ENCODE measurements at places on chromosomes 2 and 18.

DNA sequence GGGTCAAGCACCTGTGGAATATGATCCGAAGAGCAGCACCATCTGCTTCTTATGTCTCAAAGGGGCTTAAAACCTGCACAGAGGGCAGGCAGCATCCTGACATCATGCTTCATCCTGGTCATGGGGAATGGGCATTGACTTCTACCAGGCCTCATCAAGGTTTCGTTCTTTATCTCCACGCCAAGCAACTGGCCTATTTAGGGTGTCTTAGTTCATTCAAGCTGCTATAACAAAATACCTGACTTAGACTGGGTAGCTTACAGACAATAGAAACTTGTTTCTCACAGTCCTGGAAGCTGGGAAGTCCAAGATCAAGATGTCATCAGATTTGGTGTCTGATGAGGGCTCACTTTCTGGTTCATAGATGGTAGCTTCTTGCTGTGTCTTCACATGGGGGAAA is 69.4 kb downstream of the MYO3B start:
- no peak for DNase-seq

GRCh38 chr2:28751956-28752630 is 463 bp downstream of the PPP1CB start:
- DNase-seq = no peak

- DNase-seq = no peak
These were observed 214.8 kb downstream of the IKZF2 start for GRCh38 chr2:212936572-212936971.

DNA sequence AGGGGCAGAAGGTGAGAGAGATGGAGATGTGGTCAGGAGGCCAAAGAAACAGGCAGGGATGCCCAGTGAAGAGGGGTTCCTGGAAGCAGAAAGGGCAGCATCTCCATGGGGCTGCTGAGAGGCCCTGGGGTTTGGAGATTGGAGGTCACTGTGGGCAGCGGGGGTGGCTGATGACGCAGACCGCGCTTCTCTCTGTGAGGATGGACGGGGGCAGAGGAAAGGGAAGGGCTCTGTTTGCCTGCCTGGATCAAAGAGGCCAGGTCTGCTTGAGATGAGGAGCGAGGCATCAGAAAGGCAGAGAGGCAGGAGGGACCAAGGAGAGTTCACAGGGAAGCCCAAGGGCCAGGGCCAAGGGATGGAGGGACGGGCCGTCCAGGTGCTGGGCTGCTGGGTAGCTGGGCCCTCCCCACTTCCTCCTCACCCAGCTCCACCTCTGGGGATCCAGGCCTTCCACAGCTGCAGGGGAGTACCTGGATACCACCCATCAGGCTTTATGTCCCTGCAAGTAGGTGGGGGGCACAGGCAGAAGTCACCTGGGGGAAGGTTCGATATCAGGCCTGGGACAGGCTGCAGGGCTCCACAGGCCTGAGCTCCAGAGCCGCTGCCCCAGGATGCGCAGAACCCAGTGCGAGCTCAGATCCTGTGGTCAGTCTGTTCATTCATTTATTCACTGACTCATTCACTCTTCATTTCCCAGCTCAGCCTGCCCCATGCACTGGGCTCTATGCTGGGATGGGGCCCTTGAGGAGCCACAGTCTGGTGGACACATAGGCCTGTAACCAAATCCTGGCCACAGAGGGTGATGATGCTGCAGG is 30.6 kb downstream of the ADRA2B start:
- DNase-seq = no peak

- no peak for DNase-seq
These were observed 208.1 kb downstream of the KLHL29 start for GRCh38 chr2:23592898-23593751.

GRCh38 chr2:192150166-192150565 is 44.6 kb downstream of the TMEFF2 start:
- DNase-seq = no peak

DNA sequence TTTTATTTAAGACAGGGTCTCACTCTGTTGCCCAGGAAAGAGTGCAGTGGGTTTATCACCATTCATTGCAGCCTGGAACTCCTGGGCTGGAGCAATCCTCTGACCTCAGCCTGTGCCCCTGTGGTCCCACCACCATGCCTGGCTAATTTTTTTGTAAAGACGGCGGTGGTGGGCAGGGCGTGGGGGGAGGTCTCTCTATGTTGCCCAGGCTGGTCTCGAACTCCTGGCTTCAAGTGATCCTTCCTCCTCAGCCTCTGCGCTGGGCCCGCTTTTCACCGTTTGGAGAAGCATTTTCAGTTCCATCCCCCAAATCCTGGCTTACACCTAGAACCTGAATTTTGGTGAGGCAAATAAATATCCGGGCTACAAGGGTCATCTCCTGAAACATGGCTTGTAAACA is 1.4 kb upstream of the ATP5F1A start:
- DNase-seq = no peak

GRCh38 chr18:8402237-8402636 is 207.0 kb upstream of the RAB12 start:
- no peak for DNase-seq

DNA sequence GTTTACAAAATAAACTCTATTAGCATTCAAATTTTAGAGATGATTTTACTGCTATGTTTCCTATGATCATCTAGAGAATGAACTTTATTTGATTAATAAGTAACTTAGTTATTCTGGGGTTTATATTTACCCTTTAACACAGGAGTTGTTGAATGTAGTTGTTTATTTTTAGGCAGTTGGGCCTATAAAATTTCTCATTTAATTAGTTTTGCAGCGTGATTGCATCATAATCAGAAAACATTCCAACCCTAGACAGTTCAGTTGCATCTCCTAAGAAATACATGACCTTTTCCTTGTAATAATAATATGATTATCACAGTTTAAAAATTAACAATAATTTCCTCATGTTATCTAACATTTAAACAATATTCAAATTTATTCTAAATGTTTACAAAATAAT is 224.7 kb upstream of the CDH7 start:
- DNase-seq = no peak

DNA sequence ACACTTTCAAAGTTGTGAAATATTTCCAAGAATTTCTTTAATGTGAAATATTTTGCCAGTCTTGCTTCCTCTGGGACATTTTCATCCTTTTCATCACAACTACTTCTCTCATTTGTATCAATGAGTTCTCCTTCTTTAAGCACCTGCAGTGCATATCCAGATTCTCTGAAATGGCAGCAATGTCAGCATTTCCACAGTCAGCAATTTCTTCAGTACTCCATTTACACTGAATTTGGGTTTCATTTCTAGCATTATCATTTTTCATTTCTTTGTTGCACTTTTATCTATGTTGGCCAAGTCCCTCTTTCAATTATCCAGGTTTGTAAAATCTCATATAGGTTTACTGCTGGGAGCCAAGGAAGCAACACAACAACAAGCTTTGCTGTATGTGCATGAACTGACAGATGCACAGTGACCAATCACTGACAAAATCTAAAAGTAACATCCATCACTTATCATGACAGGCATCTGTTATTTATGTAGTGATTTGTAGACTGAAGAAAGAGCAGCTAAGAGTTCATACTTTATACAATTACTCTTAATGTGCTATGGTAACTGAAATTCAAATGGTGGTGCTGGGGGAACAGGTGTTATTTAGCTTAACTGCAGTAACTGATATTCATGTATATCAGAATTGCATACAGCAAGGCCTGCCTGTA is 43.9 kb downstream of the SS18 start:
- no peak for DNase-seq

GRCh38 chr18:58511897-58512581 is 116.9 kb downstream of the ALPK2 start:
- DNase-seq = no peak

GRCh38 chr2:54470266-54470938 is 14.3 kb downstream of the SPTBN1 start:
- DNase-seq = no peak

DNA sequence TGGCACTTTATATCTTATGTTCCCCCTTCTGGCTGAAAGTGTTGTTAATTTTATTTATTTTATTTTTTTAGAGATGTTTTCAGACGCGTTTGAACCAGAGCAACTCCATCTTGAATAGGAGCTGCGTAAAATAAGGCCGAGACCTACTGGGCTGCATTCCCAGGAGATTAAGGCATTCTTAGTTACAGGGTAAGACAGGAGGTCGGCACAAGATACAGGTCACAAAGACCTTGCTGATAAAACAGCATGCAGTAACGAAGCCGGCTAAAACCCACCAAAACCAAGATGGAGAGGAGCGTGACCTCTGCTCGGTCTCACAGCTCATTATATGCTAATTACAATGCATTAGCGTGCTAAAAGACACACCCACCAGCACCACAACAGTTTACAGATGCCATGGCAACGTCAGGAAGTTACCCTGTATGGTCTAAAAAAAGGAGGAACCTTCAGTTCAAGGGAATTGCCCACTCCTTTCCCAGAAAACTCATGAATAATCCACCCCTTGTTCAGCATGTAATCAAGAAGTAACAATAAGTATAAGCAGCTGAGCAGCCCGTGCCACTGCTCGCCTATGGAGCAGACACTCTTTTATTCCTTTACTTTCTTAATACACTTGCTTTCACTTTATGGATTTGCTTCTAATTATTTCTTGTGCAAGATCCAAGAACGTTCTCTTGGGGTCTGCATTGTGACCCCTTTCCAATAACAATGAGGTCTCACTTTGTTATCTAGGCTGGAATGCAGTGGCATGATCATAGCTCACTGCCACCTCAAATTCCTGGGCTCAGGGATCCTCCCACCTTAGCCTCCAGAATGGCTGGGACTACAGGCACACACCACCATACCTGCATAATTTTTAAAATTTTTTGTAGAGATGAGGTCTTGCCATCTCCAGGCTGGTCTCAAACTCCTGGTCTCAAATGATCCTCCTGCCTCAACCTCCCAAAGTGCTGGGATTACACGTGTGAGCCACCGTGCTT is 55.9 kb downstream of the CACNB4 start:
- no peak for DNase-seq

DNA sequence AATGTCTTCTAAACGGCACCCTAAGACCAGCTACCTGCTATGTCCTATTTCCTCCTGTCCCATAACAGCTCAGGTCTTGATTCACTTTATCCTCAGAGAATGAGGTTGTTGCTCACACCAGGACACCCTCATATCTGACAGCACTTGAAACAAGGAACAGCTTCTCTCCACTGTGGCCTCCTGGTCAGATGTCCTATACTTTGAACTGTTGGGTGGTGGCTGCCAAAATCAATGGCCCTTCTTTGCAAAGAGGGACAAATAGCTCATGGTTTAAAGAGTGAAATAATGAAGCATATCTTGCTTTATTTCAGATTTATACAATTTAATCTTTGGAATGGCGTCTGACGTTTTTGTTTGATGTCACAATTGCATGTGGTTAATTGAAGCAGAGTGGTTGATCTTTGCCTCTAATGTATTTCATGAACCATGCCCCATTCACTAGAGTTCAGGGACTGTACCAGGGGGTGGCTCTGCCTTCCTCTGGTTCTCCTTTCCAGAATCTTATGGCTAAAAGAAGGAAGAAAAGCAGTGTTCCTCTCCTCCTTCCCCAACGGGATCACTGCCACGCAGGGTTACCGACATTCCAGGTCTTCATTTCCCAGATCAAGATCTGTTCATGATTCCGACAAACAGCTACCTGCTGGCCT is 24.1 kb upstream of the ZCCHC2 start:
- no peak for DNase-seq

DNA sequence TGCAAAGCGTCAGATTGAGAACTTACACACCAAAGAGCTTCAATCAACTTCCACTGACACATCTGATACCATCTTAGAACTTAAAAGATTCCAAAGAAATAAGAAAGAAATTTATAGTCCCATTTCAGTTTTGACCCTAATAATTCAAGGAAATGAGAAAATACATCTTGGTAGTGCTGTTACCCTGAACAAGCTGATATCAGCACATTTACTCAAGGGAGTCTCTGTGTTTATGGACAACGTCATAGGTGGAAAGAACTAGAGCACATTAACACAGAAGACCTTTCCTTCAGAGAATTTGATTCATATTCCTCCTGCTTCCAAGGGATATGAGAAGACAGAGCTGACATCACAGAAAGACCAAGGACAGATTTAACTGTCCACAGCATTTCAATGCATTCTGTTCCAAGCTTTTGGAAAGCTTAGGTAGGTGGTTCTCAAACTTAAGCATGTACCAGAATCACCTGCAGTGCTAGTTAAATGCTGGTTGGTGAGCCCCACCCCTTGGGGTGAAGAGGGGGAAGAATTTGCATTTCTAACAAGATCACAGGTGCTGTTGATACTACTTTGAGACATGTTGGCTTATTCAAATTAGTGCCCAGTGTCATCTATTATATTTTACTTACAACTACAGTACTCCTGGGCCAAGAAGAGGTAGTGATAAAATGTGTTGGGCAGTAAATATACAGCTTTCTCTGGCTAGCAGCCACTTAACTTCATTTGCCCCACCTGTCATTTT is 59.8 kb downstream of the LDAH start:
- DNase-seq = no peak

DNA sequence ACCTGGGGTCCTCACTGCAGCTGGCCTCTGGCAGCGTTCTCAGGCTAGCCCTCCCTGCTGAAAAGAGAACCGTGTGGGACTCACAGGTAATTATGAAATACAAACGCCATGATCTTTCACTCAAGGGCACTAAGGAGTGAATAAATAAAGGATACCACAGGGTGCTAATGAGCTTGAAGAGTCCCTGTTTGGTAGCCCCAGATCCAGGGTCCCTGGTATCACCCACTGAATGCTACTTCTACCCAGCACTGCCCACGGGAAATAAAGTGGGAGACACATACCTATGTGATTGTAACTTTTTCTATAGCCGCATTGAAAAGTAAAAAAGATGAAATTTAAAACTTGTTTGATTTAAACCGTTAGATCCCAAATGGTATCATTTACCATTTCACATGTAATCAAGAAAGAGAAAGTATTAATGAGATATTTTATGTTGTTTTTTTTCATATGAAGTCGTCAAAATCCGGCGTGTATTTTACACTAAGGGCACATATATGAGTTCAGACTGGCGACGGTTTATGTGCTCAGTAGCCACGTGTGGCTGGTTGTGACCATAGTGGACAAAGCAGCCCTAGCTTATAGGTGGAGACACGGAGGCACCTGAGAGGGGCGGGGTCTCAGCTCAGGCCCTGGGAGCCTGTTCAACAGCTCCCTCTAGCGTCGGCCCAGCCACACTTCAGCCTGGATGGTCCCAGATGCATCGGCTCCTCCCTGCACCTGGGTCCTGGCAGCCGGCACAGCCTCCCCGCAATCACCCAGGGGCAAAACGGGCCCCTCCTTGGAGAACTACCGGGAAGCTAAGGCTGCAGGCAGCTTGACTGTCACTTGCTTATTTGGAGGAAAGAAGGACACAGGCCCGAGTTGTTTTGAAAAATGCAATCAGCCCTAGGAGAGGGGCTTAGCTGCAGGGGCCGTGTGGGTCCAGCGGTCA is 39.2 kb downstream of the ODC1 start:
- DNase-seq = peak; percentile 66

DNA sequence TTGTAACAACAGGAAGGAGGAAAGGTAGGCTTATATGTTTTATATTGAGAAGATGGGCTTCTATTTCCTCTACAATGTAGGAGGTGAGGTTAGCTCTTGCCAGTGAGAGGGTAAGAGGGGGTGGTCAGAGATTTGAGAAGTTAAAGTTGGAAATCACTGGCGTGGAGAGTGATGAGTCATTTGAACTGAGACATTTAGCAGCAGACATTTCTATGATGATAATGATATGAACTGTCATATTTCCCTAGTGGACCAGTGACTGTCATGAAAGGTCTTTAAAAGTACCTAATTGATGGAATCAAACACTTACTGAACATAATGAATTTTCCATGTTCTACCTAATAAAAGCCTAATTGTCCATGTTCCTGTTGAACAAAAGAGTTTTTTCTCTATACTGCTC is 126.1 kb downstream of the FAM161A start:
- no peak for DNase-seq

All from activated gamma-delta T cell treated with anti-CD3 and anti-CD28 coated beads, Interleukin-2, amount 50 U/mL, for 16 hours (primary cell).